ENCODE measurements at places on chromosomes 5 and 9. TPM values are rescaled to one million over a fixed set of nuclear protein-coding genes. Genes with fewer than 3 reads are reported as not detected.

DNA sequence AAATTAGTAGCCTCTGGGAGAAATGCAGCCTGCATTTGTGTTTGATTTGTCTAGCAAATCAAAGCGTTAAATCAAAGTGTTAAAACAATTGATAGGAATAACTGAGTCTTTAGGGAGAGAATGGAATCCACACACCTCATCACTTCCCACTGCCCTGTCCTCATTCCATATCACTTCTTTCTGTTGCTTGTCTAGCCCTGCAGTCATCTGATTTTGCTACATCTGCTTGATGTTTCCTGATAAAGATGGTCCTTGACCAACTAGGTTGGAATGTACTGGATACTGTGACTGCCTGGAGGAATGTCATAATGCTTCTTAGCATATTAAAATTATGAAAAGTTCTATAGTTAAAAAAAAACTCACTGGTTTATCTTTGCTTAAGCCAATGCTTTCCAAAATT lies 119.9 kb downstream of the DOCK2 start:
- H3K36me3 ChIP-seq, result no peaks in the 10 kb centered on the region
- DNase-seq, result no peak
- no peak overlapping the region for H3K27ac ChIP-seq
- H3K4me3 ChIP-seq, result no peak overlapping the region

DNA sequence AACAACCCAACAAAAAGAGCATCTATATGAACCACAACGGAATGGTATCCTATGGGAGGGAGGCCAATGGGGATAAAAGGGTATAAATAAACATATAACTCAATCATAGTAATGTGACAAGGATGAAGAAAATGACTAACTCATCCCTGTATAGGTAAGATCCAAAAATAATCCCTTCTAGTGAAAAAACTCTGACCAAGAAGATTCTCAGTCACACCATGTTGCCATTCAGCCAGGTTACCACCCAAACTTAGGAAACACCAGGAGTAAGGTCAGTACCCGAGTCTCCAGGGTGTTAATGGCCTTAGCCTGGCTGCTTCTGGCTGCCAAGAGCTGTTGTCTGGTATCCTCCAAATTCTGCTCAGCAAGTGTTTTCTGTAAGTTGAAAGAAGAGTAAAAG lies 32.8 kb downstream of the GOLGA1 start:
- H3K4me1 ChIP-seq, result no peaks in the 10 kb centered on the region
- H3K4me3 ChIP-seq, result no peak overlapping the region
- no peak overlapping the region for H3K27ac ChIP-seq
- H3K27me3 ChIP-seq, result no peaks in the 10 kb centered on the region

Gene C9orf50
- not detected for total RNA-seq

Gene BARHL1
- total RNA-seq, result not detected

Gene PROP1
- not detected for total RNA-seq

Gene PRDM9
- not detected for total RNA-seq

Gene LCN9
- not detected for total RNA-seq
